ENCODE measurements at places on chromosomes 3 and 15. TPM values are rescaled to one million over a fixed set of nuclear protein-coding genes. Genes with fewer than 3 reads are reported as not detected.

DNA sequence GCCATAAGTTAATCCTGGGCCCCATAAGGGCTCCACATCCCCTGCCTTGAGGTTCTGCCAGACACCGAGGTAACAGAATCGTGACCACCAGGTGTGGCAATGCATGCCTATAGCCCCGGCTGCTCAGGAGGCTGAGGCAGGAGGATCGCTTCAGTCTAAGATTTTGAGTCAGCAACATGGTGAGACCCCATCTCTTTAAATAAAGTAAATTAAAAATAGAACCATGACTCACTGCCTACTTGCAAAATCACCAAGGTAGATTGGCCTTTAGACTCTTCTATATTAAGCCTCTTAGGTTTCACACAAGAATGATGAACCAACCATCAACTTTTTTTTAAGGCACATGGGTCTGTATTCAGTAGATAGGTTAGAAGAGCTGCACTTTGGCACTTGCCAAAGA, 9.7 kb downstream of the WDR5B start:
- DNase-seq = no peak

DNA sequence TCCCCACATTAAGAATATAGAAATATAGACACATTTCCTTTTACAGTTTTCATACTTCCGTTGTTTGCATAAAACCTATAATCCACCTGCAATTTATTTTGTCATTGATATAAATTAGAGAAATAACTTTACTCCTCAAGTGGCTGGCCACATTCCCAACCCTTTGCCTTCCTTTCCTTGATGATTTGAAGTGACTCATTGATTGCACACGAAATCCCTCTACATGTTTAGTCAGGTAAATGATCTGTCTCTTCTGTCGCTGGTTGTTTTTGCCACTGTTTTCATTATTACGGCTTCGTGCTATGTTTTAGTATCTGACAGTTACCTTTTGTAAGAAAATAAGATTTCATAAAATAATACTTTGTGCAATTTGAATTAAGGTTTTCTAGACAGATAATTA, 272.2 kb upstream of the NR2E3 start:
- DNase-seq = no peak

The NR1I2 gene
- total RNA-seq = 0.35 TPM

GRCh38 chr15:80823995-80824394, 44.8 kb downstream of the CEMIP start:
- DNase-seq = no peak

DNA sequence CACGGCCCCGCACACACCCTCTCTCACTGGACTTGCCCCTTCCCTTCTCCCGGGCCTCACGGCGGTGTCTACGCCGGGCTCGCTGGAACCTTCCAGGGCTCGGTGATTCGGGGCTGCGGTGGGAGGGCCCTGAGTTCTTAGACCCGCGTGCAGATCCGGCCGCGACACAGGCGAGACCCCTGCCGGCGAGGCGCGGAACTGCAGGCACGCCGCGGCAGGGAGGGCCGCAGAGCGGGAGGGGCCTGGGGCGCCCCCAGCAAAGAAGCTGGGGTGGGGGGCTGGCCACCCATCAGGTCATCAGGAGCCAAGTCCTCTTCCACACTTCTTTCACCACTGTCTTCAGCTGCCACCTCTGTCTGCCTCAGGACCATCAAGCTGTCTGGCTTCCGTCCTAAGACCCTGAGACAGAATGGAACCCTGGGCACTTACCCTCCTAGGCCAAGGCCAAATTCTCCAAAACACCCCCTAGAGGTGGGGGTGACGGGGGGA, 164.5 kb downstream of the XXYLT1 start:
- DNase-seq = peak; percentile 65

GRCh38 chr3:81716870-81717509, 44.5 kb downstream of the GBE1 start:
- no peak for DNase-seq

DNA sequence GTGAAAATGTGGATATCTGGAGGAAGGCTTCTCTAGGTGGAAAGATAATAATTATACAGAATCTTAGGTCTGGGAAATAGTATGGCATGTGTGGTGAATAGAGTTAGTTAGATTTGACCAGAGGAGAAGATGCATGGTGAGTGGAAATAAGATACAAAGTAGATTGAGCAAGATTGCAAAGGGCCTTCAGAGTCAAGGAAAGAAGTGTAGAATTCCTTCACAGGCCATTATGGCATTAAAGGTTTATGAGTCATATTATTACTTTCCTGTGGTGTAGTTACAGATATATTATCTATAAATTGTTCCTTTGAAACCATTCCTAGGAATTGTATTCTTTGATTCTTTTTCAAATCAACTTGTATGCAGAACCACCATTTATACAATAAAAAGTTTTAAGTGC, 660.3 kb downstream of the SI start:
- no peak for DNase-seq

The EXD1 gene
- not detected for total RNA-seq

DNA sequence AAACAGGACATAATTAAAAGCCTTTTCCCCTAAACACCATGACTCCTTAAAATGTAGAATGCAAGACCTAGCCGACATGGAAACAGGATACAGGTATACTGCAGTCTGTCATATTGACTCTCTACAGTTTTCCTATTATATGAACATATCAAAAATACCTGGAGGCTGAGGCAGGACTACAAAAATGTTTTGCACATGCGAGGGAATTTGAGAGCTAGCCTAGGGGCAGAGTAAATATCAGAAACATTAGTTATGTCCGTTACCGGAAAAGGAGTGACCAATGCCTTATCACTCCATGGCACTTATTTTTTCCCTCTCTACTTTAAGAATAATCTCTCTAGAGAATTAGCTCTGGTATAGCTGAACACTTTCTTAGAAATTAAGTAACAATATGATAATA, 732.3 kb downstream of the TUSC7 start:
- DNase-seq = no peak

The RAB7A gene
- total RNA-seq = 238 TPM

The RSRC1 gene
- 45.1 TPM for total RNA-seq

The CCR3 gene
- total RNA-seq = 2.0 TPM

DNA sequence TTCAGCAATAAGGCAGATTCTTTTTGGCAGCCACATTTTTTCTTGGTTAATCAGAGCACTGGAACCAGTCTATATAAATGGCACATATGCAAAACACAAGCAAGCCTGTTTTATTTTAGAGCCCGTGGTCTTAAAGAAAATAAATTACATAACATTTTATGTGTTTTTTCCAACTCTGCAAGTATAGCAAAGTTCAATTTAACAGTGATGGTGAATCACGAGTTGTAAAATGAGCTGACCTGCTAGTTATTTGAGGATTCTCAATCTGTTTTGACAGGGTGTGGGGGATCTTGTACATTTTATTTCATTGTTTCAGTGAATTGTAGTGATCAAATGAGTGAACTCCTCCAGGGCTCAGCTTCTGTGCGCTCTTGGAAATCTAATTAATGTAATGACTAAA, 2.7 kb downstream of the ARHGEF26 start:
- DNase-seq = no peak

- DNase-seq = no peak
These were observed 36.6 kb upstream of the CHL1 start for GRCh38 chr3:159974-160373.

The PROS1 gene
- 0.84 TPM for total RNA-seq

DNA sequence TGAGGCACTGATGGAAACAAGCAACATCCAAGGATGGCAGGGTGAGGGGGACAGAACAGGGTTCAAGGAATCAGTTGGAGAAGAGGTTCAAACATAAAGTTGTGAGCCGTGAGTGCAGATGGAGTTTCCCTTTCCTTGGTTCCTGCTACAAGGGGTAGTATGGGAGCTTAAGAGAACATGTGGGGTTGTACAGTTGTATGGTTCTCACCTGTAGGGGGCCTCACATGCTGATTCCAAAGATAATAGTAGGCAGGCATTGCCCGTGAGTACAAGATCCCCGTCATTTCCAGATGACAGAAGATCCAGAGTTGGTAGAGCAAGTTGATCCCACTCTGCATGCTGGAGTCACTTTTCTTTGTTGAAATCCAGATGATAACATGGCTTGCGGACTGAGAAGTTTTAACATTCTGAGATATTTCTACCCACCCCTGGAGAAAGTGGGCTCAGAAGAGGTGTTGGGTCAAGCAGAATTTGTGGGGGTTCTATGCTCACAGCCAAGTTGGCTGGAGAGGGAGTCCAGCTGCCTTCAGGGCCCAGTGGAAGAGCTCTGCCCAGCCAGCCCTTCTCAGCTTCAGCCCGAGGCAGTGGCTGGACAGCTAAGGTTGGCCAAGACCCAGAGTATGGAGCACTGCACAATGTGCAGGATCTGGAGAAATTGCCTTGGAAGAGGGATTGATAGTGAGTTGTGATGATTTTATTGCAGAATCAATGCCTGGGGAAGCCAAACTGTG, 141.8 kb downstream of the THSD4 start:
- DNase-seq = no peak

The PLS1 gene
- total RNA-seq = 4.2 TPM

GRCh38 chr3:38110314-38111050, 26.4 kb downstream of the ACAA1 start:
- DNase-seq = no peak

DNA sequence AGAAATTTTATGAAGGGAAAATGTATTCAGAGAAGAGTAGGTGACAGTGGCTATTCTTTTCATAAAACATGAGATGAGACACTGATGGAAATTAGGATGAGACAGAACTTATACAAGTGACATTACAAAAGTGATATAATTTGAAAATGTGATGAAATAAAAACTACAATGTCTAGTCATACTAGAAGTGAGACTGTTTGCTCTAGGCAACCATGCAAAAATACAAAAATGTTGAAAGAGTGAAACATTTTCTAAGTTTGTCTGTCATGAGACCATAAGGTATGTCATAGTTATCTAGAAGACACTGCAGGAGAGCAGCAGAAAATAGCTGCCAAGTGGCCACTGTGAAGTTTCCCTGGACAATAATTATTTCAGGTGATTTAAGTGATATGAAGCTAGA, 459.5 kb downstream of the DIPK2A start:
- no peak for DNase-seq

GRCh38 chr3:41888368-41889076, 73.4 kb downstream of the ULK4 start:
- no peak for DNase-seq

The REC114 gene
- total RNA-seq = not detected

- DNase-seq = no peak
These were observed 208.7 kb downstream of the VGLL3 start for GRCh38 chr3:86782286-86782685.

DNA sequence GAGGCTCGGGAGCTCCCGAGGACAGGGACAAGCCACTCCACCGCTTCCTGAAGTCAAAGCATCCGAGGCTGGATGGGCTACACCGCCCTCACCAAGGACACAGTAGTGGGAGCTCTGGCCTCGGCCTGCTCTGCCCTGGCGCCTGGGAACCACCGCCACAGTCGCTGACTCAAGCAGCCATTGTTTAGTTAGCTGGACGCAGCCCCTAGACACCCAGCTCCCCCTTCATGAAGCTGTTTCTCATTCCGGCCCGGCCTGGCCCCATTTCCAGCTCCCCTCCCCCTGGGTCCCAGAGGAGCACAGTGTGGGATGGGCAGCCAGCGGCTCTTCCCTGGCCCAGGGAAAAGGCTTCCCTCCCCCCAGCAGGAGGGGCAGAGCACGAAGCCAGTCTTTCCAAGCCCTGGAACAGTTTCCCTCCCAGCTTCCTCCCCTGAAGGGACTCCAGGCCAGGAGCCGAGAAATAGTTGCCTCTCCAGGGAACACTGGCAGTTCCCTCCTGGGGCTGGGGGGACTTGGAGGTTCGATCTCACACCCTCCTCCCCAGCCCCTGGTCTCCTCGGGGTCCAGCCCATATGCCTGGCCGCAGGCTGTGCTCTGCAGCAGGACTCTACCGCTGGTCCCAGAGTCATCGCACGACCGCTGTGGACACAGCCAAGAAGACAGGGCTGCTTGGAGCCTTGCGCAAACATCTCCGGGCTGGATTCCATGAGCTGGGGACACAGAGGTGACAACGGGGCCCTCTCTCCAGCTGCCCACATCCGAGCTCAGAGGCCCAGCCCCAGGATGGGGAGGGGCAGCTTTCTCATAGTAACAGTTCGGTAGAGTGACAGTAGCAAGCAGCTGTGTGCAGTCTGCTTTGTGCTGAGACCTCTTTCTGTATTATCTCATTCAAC, 10.0 kb downstream of the PLXND1 start:
- DNase-seq = no peak

- DNase-seq = no peak
These were observed 25.3 kb downstream of the TRA2B start for GRCh38 chr3:185912512-185912911.

The GATM gene
- 2.0 TPM for total RNA-seq

The GPR156 gene
- not detected for total RNA-seq

The TGM4 gene
- not detected for total RNA-seq

- DNase-seq = no peak
These were observed 727.8 kb downstream of the GBE1 start for GRCh38 chr3:81033684-81034083.

- no peak for DNase-seq
These were observed 48.5 kb downstream of the LINGO1 start for GRCh38 chr15:77584201-77584600.

The IMPG2 gene
- total RNA-seq = 0.23 TPM

GRCh38 chr3:43997316-43997715, 244.4 kb upstream of the TOPAZ1 start:
- no peak for DNase-seq

The DNAH1 gene
- 26.5 TPM for total RNA-seq

GRCh38 chr15:38652998-38653397, 88.4 kb upstream of the RASGRP1 start:
- peak; percentile 93 for DNase-seq

- DNase-seq = no peak
These were observed 89.5 kb downstream of the MYH15 start for GRCh38 chr3:108420926-108421325.

DNA sequence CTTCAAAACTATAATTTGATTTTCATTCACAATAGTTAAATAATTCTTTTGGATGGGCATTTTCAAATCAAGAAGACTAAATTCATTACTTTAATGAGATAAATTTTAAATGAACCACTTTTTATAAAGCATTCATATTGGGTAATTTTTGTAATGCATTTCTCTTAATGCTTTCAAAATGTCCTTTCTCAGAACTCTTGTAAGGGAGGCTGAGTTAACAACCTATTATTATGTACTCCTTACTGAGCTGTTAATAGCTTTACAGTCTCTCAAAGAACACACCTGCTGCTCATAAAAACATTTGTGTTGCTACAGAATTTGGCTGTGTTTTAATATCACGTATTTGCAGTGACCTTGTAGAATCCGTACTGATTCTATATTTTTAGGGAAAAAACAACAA, 334.0 kb upstream of the ARL6 start:
- no peak for DNase-seq

The SLC7A14 gene
- total RNA-seq = not detected

GRCh38 chr15:45314960-45315359, 62.9 kb downstream of the SLC28A2 start:
- DNase-seq = peak; percentile 42

The ATP10A gene
- total RNA-seq = 70.1 TPM

DNA sequence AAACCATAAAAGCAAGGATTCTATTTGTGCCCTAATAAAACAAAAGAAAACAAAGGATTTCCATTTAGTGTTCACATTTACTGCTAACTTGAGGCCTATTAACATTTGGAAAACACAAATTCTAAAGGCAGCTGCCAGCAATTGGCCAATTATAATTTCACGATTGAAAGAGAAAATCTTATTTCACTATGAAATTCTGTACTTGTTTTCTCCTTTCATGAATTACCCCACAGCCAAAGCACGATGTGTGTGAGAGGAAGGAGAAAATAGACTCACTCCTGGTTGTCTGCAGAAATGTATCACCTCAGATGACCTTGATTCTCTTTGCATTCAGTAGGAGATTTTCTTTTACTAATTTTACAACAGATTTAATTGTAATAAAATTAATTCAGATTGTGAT, 242.8 kb upstream of the GBE1 start:
- no peak for DNase-seq
